ENCODE measurements at places on chromosomes 7 and 10.
A peak's percentile ranks its signal among the peaks of the same experiment; 100 is the strongest.

GRCh38 chr7:134820295-134820694 is 40.9 kb downstream of the CALD1 start:
- no peak for DNase-seq

DNA sequence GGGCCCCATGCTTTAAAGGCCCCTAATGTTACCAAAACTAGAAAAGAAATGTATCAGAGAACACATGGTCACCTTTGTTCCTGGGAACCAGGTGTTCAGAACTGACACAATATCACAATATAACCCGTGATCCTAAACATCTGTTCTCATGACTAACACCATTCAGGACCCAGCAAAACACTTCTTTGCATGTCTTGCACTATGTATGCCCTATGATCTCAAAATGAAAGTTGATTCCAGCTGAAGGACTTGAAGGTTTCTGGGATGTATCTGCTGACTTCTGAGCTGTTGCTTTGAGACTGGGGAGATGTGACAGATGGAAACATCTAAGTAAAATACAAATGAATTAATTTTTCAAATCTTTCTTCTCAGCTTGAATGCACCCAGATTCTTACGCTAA is 37.5 kb upstream of the PIK3CG start:
- DNase-seq = no peak

GRCh38 chr10:100528123-100528886 is 1.4 kb downstream of the NDUFB8 start:
- DNase-seq = no peak

- no peak for DNase-seq
Measured at GRCh38 chr7:26193432-26194207, 6.9 kb downstream of the HNRNPA2B1 start.

DNA sequence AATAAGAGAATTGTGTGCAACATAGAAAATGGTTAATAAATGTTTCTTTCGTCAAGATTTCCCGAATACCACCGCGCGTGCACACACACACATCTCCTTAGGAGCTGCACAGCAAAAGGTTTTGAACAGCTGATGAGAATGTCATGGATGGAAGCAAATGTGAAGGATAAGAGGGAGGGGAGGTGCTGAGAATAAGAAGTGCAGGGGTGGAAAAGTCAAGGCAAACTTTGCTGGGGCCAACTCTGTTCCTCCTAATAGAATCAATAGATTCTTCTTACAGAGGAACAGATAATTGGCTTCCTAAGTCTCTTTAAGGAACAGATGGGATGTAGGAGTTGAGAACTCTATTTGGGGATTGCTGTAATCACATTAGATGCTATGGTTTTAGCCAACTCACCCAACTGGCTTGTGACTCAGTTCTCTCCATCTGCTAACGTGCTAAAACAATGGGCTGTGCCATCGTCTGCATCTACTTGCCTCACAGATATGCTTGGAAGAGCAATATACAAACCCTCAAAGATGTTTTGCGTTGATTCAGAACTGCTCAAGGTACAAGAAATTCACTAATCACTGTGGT is 408.2 kb upstream of the CELF2 start:
- no peak for DNase-seq

- DNase-seq = no peak
Measured at GRCh38 chr10:119575991-119576390, 20.8 kb downstream of the TIAL1 start.

DNA sequence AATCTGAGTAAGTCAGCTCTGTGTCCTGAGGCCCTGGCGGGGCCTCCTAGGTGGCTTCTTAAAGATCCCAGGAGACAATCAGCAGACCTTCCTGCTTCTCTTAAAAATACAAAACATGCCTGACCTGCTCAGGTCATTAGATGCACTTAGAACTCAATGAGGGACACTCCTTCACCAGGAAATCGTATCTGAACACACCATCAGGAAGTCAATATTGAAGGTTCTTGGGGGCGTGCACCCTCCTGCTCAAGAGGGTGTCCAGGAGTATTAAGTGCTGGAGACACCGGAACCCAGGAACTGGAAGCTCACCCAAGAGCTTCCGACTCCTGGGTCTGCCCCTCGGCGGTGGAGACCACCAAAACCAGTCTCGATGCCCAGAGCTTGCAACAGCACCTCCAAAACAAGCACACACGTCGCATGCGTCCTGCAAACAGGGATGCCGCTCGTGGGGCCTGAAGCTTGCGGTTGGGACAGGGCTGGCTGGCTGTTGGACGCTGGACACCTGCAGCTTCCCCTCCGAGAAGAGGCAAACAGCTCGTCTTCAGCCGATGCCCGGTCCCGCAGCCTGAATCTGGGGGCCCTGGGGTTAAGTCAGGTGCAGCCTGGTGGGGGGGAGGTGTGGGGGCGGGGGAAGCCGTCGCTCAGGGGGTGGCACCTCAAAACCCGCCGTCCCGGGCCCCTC is 803 bp downstream of the RAPGEF5 start:
- no peak for DNase-seq

GRCh38 chr7:93316730-93317129 is 84.6 kb downstream of the VPS50 start:
- no peak for DNase-seq

- no peak for DNase-seq
Measured at GRCh38 chr7:113366122-113366521, 247.8 kb upstream of the SMIM30 start.

- no peak for DNase-seq
Measured at GRCh38 chr10:69349542-69349888, 67.2 kb downstream of the TACR2 start.

- DNase-seq = no peak
Measured at GRCh38 chr7:12222889-12223579, 11.9 kb downstream of the TMEM106B start.

DNA sequence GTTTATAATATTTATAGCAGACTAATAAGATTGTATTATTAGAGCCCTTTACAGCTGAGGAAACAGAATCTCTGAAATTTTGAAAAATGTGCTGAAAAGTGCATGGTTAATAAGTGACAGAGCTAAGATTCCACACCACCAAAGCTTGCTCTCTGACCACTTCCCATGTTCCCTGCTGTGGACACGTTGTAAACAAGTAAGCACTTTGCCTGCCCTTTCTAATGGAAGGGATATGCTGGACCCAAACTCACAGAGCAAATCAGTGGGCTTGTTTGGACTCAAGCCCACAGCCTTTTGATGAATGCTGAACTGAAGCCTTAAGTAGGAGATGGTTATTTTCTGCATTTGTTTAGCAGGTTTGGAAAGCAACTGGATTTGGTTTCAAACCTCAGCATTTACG is 214.0 kb upstream of the TMEM72 start:
- DNase-seq = no peak

GRCh38 chr7:101691822-101692384 is 62.8 kb upstream of the MYL10 start:
- no peak for DNase-seq

GRCh38 chr7:116669769-116670168 is 2.2 kb upstream of the MET start:
- no peak for DNase-seq

GRCh38 chr7:94012746-94013145 is 8.6 kb upstream of the BET1 start:
- DNase-seq = no peak

- DNase-seq = no peak
Measured at GRCh38 chr10:116316503-116316902, 7.7 kb upstream of the CCDC172 start.

- peak; percentile 33 for DNase-seq
Measured at GRCh38 chr10:3339531-3339950, 167.0 kb upstream of the PITRM1 start.

DNA sequence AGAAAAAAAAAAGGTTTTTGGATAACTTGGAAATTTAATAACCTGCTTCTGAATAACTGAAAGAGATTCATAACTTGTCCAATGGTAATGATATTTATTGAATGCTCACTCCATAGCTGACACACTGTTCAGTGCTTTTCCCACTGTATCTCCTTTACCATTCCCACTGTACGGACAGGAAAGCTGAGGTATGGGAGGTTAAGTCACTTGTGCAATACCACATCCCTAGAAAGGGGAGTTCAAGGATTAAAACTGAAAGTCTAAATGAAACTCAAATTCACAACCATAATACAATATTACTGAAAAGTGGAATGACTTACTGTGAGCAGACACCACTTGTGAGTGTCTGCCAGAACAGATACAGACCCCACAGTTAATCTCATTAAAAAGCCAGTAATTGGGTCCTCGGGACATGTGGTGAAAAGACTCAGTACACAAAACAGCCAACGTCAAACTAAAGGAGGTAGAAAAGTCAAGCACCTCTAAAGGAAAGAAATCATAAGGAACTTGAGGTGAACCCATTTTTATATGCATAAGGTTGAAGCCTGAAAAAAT is 13.8 kb upstream of the RHOBTB1 start:
- DNase-seq = no peak

DNA sequence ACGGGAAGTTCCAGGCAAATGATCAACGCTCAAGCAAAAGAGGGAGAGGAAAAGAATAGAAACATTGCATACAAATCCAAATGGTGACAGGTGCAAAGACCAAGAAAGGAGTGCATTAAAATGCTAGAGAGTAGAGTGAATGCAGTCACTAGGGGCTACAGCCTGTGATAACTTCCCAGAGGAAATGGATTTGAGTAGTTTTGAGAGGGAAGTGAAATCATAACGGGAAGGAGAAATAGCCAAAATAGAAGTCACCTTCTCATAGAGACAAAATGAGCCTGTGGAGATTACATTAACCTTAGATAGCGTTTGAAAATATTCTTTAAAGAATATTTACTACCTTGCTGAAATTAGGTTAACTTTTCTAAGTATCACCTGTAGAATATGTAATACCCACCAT is 26.5 kb downstream of the NUP42 start:
- DNase-seq = no peak

GRCh38 chr10:133590226-133590969 is 25.0 kb upstream of the SYCE1 start:
- DNase-seq = no peak

GRCh38 chr7:116499168-116500077 is at the start of gene CAV2:
Gene CAV2, plus strand, starts transcription at chr7:116499738. Its CDS starts 44 bp downstream, at chr7:116499782.
- peak; percentile 82 for DNase-seq

- no peak for DNase-seq
Measured at GRCh38 chr10:128545216-128545615, 419.0 kb upstream of the MKI67 start.

DNA sequence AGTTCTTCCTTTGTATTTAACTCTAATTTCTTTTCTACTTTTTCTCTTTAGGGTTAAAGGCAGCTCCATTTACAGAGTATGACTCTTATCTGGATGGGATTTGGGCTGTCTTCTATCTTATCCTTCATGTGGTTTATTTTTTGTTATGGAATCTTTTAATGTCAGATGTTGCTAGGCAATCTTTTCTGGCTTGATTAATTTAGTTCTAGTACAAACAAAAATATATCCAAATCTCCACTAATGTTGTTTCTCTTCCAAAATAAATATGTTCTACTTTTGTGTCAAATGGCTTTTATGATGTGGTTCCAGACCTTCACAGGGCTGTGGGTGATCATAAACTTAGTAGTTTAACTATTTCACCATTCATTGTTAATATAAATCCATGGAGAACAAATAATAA is 246.9 kb downstream of the AHR start:
- DNase-seq = no peak

- no peak for DNase-seq
Measured at GRCh38 chr7:75599244-75599781, 107.2 kb downstream of the SPDYE5 start.

DNA sequence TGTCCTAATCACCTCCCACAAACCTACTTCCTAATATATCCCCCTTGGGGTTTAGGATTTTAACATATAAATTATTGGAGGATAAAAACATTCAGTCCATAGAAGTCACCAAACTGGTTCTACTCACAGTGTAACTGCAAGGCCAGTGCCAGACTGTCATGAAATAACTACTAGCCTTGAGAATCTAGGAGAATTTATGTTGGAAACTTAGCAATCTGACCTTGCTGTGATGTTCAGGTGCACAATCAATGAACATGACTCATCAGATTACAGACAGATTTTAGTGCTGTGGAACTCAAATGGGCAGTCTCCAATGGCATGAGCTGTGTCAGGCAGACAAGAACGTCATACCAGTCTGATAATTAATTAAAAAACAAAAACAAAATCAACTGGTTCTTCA is 571.4 kb upstream of the IGFBP3 start:
- no peak for DNase-seq

DNA sequence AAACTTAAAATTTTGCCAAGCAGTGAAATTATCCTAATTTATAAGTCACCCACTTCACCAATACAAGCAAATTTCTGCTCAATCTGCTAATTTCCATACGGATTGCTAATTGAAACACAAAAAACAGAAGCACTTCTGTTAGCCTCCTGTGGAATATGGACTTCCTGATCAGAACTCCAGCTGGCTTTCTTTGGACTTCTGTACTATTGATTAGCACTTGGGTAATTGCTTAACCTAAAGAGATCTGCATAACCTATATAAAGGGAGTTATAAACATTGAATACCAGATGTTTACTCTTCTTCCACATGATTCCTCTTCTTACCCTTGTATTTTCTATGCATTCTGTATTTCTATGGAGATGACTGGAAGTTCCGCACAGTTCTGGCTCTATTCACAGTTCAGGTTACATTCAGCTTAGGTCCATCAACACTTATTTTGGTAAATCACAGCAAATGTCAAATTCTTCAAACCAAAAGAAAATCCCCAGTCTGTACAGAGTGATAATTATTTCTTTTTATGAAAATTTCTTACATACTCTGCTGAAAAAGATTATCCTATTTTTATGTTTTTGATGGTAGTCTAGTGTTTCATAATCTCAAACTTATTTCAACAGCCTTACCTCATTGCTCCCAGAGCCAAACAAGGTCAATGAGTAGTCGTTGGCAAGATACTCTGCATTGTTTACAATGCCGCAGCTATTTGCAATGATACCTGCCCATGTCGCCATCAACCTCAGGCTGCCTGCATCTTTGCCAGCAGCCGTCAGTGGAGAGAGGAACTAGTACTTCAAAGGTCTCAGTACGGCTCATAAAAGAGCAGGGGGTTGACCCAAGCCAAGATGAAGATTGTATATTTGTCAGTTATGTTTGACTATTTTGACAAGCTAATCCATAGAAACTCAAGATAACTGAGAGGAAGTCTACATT is 225.6 kb downstream of the AHR start:
- DNase-seq = no peak

GRCh38 chr7:141239661-141240060 is 165.8 kb downstream of the TMEM178B start:
- DNase-seq = no peak

GRCh38 chr10:3763852-3764625 is 21.0 kb downstream of the KLF6 start:
- DNase-seq = peak; percentile 58

DNA sequence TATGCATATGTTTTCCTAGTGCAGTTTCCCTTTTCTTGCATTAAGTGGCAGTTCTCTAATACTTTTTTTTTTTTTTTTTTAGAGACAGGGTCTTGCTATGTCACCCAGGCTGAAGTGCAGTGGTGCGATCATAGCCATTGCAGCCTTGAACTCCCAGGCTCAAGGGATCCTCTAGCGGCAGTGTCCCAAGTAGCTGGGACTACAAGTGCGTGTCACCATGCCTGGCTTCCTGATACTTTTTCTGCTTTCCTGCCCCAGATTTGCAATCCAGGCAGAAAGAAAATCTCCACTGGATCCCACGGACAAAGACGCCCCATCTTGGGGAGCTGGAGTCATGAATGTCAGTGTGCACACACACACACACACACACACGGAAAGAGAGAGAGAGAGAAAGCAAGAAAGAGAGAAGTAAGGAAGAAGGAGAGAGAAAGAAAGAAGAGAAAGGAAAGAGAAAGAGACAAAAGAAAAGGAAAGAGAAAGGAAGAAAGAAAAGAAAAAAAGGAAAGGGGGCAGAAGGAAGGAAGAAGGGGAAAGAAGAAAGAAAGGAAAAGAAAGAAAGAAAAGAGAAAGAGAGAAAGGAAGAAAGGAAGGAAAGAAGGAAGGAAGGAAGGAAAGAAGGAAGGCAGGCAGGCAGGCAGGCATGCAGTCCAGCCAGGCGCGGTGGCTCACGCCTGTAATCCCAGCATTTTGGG is 37.5 kb upstream of the OCM2 start:
- no peak for DNase-seq

GRCh38 chr10:120486671-120487205 is 29.7 kb downstream of the PLPP4 start:
- no peak for DNase-seq
